ENCODE measurements at places on chromosomes 16 and 17.
A peak's percentile ranks its signal among the peaks of the same experiment; 100 is the strongest.

GRCh38 chr16:2897110-2897509, 14.1 kb downstream of the FLYWCH2 start:
- DNase-seq: no peak

GRCh38 chr17:45425125-45425983, 7.3 kb downstream of the ARHGAP27 start:
- DNase-seq: no peak

GRCh38 chr16:53852678-53853077, 148.7 kb downstream of the FTO start:
- DNase-seq: no peak

GRCh38 chr17:39787743-39788484, 50.2 kb downstream of the GRB7 start:
- no peak for DNase-seq

- DNase-seq: no peak
These were observed 21.8 kb upstream of the ZKSCAN2 start for GRCh38 chr16:25279491-25279890.

DNA sequence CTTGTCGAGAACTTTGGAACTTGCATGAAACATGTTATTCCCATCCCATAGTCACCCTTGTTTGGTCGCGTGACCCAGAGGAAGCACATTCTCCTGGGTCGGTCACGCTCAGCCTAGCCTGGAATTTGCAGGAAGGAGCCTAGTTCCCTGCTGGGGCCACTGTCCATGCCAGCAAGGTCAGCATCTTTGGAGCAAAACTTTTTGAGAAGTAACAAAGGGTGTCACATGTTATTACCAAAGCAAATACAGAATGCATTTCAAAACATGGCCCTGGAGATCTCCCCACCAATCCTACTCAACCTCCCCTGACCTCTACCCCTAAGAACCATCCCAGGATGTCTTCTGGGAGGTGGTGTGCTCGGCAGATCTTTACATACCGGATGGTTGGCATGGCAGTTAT, 26.2 kb upstream of the IRF8 start:
- no peak for DNase-seq

GRCh38 chr17:27379888-27380533, 76.2 kb upstream of the KSR1 start:
- DNase-seq: peak; percentile 38

DNA sequence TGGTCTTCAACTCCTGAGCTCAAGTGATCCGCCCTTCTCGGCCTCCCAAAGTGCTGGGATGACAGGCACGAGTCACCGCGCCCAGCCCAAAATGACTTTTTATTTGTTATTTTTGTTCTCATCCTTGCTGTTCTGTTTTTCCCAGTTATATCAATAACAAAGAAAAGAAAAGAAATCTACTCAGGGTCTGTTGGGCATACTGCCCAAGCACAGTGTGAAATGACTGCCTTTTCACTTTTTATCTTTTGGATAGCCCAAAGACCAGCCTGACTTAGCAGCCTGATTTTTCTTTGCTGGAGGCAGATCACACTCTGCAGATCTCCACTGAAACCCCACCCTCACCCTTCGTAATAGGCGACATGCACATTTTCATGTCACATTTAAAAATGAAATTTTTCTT, 493.2 kb downstream of the MAF start:
- DNase-seq: no peak

- DNase-seq: no peak
These were observed 1.2 kb downstream of the MMP15 start for GRCh38 chr16:58026705-58027160.

GRCh38 chr17:73232587-73233373, 28.9 kb downstream of the CPSF4L start:
- no peak for DNase-seq

DNA sequence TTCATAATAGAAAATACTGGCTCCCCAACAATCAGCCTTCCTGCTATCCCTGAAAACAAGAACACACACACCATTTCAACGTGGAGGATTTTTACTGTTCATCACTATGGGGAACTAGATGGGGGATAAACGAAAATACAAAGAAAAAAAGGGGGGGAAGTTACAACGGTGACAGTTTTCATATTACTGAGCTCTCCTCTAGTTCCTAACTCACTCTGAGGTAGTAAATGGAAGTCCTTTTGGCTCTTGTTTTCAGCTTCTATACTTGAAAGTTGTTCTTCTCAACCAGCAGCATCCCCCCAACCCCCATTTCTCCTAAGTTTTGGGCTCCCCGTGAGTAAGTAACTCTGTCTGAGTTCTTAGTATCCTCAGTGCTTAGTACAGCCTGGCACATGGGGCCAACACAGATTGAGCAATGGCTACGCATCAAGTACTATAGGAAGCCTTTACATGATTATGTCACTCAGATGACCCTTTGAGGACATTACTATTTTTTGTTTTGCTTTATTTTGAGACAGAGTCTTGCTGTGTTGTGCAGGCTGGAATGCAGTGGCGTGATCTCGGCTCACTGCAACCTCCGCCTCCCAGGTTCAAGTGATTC, 4.2 kb upstream of the CORO7 start:
- no peak for DNase-seq

GRCh38 chr17:38587947-38588787, 17.6 kb downstream of the SRCIN1 start:
- no peak for DNase-seq

- DNase-seq: no peak
These were observed 139.3 kb downstream of the GAS7 start for GRCh38 chr17:10058921-10059683.

GRCh38 chr16:29943846-29944799, 17.8 kb upstream of the TMEM219 start:
- DNase-seq: peak; percentile 77

DNA sequence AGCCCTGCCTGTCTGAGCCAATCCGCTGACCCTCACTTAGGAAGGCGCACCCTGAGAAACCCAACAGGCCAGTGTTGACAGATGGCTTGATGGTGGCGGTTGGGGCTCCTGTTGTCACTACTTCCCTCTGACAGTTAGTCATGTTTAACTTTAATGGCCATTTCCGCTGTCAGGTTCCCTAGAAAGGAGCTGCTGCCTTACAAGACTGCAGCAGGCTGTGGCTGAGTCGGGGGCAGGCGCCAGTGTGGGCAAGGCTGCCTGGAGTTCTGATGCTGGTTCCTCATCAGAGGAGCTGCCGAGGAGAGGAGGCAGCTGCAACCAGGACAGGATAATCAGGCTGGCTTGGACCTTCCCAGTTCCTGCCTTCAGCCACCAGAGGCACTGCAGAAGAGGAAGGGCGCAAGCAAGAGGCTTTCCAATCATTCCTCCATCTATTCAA, 223.2 kb upstream of the DYNLRB2 start:
- DNase-seq: no peak

GRCh38 chr16:30493941-30494488, 21.5 kb downstream of the ITGAL start:
- no peak for DNase-seq

GRCh38 chr16:14427371-14427948, 202.6 kb downstream of the PARN start:
- DNase-seq: no peak

DNA sequence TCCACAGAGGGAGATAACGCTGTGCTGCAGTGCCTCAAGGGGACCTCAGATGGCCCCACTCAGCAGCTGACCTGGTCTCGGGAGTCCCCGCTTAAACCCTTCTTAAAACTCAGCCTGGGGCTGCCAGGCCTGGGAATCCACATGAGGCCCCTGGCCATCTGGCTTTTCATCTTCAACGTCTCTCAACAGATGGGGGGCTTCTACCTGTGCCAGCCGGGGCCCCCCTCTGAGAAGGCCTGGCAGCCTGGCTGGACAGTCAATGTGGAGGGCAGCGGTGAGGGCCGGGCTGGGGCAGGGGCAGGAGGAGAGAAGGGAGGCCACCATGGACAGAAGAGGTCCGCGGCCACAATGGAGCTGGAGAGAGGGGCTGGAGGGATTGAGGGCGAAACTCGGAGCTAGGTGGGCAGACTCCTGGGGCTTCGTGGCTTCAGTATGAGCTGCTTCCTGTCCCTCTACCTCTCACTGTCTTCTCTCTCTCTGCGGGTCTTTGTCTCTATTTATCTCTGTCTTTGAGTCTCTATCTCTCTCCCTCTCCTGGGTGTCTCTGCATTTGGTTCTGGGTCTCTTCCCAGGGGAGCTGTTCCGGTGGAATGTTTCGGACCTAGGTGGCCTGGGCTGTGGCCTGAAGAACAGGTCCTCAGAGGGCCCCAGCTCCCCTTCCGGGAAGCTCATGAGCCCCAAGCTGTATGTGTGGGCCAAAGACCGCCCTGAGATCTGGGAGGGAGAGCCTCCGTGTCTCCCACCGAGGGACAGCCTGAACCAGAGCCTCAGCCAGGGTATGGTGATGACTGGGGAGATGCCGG, 769 bp downstream of the CD19 start:
- DNase-seq: no peak

- DNase-seq: no peak
These were observed 16.4 kb downstream of the CDYL2 start for GRCh38 chr16:80788027-80788426.

DNA sequence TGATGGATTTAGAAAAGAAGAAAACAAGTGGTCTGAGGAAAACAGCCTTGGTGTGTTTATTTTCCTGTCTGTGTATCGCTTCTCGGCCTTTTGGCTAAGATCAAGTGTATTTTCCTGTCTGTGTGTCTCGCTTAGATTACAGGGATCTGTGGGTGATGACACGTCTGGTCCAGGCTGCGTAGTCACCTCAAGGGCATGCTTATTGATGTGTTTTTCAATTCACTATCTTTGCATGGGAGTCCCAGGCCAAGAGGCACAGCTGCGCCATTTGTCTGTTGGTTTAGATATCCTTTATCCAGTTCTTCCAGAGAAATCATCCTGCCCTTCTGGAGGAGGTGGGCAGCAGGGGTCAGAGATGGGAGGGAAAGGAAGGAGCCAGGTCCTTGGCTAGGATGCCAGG, 47.1 kb upstream of the STH start:
- DNase-seq: no peak

GRCh38 chr16:72138064-72138572, 33.8 kb downstream of the PMFBP1 start:
- DNase-seq: no peak

DNA sequence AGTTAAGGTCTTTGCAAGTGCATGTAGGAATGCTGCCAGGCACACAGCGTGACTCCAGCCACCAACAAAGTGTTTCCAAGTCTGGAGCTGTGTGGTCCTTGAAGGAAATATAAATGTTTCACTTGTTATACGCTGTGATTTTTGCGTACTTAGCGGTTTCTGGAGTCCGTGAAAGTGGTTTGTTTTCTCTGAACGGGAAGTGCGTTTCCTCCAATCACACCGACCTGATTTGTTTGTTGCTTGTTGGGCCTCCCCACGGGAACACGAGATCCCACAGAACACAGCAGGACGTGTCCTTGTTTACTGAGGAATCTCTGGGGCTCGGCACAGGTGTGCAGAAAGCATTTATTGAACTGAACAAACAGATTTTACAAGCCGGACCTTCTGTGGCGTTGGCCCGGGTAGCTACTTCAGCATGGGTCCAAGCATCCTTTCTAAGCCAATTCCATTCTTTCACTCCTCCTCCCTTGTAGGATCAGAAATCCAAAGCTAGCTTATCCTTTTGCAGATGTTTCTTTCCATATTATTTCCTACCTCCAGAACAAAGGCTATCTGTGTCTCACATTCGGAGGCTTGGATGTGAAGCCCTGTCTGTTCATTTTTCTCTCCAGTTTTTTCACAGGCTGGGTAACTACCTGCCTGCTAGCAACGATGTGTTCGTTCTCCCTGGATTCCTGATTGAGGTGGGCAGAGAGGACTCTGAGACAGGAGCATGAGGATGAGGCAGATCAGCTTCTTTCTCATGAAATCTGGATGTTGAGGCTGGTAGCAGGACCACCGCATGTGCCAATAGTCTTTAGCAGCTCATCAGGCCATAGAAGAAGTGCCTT, 44.6 kb downstream of the ABAT start:
- no peak for DNase-seq

GRCh38 chr17:66240013-66240412, 10.8 kb upstream of the APOH start:
- DNase-seq: no peak

GRCh38 chr16:51549836-51550235, 398.8 kb upstream of the SALL1 start:
- DNase-seq: no peak

GRCh38 chr16:61926766-61927165, 109.5 kb downstream of the CDH8 start:
- no peak for DNase-seq

DNA sequence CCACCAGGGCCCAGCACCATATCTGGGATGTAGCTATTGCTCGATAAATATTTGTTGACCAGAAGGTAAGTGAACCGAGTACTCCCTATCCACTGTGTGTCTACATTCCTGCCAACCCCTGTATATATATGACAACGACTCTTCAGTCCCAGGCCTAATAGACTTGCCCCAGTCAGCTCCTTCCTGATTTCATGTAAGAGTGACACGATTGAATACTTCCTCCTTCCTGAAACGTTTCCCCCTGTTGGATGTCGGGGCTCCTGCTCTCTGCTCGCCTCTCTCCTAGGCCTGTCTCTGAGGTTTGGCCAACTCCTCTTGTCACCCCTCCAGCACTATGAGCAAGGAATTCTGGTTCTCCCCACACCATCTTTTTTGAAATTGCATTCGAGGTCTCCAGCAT, 178.9 kb downstream of the PRKCA start:
- no peak for DNase-seq

GRCh38 chr17:2995886-2996809, 67.3 kb downstream of the OR1D5 start:
- DNase-seq: no peak

GRCh38 chr17:4160294-4160859, 17.4 kb downstream of the CYB5D2 start:
- DNase-seq: no peak

GRCh38 chr17:36773039-36773438, 164.2 kb upstream of the LHX1 start:
- DNase-seq: no peak

GRCh38 chr17:35030780-35031179, 32.7 kb downstream of the RFFL start:
- DNase-seq: no peak

- DNase-seq: no peak
These were observed 21.1 kb downstream of the CSNK2A2 start for GRCh38 chr16:58176608-58177352.

DNA sequence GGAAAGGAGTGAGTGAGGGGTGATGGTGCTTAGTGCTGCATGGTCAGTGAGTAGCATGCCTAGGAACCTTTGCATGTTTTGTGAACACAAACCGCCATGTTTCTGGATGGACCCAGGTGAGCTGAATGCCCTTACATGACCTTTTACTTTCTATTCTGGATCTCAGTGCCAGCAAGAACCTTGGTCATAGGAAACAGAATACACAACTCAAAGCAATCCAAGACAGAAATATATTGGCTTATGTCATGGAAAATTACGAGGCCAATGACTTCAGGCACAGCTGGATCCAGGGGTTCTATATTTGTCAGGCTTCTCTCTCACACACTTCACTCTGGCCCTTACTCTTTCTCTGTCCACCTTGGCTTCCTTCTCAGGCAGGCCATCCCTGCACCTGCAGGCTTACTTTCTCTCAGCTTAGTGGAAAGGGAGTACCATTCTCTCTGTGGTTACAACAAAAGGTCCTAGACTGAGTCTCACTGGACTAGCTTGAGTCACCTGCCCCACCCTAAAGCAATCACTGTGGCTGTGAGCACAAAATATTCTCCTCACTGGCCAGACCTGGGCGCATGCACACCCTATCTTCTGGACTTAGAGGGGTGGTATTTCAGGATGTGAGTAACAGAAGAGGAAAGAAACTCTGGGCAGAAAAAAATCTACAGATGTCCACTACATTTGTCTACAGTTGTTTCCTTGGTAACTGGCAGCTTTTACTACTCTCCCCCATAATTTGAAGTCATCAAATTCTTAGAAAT, 20.4 kb upstream of the CPNE2 start:
- DNase-seq: no peak
